ENCODE measurements at places on chromosomes 12 and 14. TPM values are rescaled to one million over a fixed set of nuclear protein-coding genes. Genes with fewer than 3 reads are reported as not detected.

- peaks cover 63% of the 10 kb centered on the region for H3K36me3 ChIP-seq
- H3K4me3 ChIP-seq = peak overlapping the region; percentile 88
- no peak for DNase-seq
- H3K27me3 ChIP-seq = peaks cover 4% of the 10 kb centered on the region
Observed at GRCh38 chr14:61749867-61750266, 12.4 kb upstream of the SNAPC1 start.

DNA sequence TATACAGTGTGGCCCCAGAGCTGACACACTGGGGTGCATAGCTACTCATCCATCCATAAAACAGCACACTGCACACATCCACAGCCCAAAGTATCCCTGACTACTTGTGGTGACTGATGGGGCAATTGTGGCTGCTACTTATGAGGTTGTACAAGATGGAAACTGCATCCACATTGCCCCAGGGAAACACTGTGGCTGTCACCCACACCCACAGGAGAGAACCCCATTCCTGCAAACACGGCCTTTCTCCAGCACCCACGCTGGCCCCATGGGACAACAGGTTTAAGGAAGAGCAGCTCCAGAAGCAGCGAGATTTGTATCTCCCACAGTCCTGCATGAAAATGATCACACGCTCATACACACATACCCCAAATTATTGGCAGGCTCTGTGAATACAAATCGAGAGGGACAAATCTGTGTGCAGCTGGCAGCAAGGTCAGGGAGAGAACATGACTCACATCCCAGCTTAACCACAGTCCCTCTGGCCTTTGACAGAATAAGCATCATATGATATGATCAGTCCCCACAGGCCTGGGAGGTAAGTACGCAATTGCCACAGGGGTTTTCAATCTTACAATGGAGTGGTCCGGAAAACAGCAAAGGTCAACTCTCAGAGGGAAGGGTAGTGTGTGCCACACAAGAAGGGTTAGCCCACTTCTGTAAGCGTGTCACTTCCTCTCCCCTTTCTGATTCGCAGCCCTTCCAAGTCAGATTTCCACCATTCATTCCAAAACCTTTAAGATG is 61.9 kb downstream of the ESR2 start:
- no peaks in the 10 kb centered on the region for H3K27me3 ChIP-seq
- H3K27ac ChIP-seq = no peak overlapping the region
- H3K4me1 ChIP-seq = peaks cover 15% of the 10 kb centered on the region
- DNase-seq = peak; percentile 20
- peaks cover 15% of the 10 kb centered on the region for H3K36me3 ChIP-seq

DNA sequence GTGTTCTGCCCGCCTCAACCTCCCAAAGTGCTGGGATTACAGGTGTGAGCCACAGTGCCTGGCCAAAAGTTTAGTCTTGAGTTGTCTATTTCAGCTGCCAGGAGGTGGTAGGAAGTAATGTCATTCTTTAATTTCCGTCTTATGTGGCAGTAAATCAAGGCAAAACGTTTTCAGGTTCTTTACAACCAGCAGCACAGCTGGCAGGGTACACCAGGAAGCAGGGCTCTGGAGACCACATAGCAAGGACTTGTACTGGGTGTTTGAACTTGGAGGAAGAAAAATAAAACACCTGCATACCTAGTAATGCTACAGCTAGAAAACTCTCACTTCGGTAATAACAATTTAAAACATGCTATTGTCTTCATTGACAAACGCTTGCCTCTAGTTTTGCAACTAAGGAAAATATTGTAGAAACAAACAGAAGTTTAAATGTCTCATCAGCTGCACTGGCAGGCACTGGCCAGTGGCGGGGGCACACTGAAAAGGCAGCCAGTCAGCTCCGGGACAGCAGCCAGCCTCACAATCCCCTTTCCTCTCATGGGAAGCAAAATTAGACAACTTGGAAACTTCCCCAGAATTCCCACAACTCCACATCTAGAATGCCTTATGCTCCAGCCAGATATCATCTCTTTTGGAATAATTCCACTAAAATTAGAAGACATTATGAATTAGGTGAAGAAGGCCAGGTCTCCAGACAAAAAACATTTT is 72.2 kb downstream of the CLIP1 start:
- H3K4me3 ChIP-seq = no peak overlapping the region
- DNase-seq = no peak
- peaks cover 36% of the 10 kb centered on the region for H3K36me3 ChIP-seq
- peaks cover 2% of the 10 kb centered on the region for H3K4me1 ChIP-seq
- no peak overlapping the region for H3K27ac ChIP-seq

- H3K4me3 ChIP-seq = no peak overlapping the region
- no peak overlapping the region for H3K27ac ChIP-seq
- DNase-seq = no peak
- no peaks in the 10 kb centered on the region for H3K36me3 ChIP-seq
Observed at GRCh38 chr14:69531135-69531534, 43.5 kb downstream of the CCDC177 start.

The ACVRL1 gene
- not detected for total RNA-seq

DNA sequence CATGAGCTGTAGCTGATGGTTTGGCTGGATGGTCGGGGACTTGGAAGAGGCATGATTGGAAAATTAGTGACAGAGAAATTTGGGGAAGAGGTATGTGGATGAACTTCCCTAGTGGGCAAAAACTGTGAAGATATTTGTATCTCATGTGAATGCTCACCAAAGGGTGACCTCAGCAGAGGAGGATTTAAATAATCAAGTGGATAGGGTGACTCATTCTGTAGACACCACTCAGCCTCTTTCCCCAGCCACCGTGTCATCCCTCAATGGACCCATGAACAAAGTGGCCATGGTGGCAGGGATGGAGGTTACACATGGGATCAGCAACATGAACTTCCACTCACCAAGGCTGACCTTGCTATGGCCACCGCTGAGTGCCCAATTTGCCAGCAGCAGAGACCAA is 60.8 kb upstream of the KRAS start:
- H3K4me1 ChIP-seq = no peaks in the 10 kb centered on the region
- H3K36me3 ChIP-seq = no peaks in the 10 kb centered on the region
- H3K27ac ChIP-seq = no peak overlapping the region
- H3K4me3 ChIP-seq = no peak overlapping the region
- H3K27me3 ChIP-seq = peaks cover 6% of the 10 kb centered on the region
- DNase-seq = no peak

GRCh38 chr14:61435563-61436337 is 114.4 kb downstream of the PRKCH start:
- no peaks in the 10 kb centered on the region for H3K27me3 ChIP-seq
- DNase-seq = no peak
- H3K4me3 ChIP-seq = no peak overlapping the region
- H3K36me3 ChIP-seq = peaks cover 48% of the 10 kb centered on the region

DNA sequence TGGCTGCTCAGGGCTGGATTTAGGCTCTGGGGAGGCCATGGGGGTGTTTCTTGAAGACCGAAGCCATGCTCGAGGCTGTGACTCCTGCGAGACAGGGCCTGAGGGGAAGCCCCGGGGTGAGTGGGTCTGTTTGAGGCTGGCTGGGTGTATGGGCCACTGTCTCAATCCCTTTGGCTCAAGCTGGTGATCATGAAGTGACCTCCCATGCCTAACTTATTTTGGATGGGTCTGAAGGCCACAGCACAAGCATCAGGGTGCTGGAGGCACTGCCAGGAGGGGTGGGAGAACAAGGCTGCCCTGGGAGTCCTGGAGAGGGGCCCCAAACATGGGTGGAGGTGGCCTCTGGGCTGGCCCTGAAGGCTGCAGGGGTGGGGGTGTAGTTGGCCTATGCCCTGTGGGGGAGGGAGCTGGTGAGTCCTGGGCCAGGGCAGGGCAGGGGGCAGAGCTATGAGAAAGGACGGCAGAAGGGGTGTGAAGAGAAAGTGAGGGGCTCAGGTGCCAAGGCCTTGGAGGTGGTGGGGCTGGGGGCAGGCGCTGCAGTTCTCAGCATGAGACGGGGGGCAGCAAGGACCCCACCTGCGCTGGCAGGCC is 100.9 kb downstream of the KIF26A start:
- no peaks in the 10 kb centered on the region for H3K4me1 ChIP-seq
- no peak overlapping the region for H3K4me3 ChIP-seq
- no peak overlapping the region for H3K27ac ChIP-seq
- no peak for DNase-seq
- no peaks in the 10 kb centered on the region for H3K36me3 ChIP-seq

GRCh38 chr12:24363177-24363754 is 413.8 kb upstream of the SOX5 start:
- no peak overlapping the region for H3K27ac ChIP-seq
- H3K27me3 ChIP-seq = no peaks in the 10 kb centered on the region
- DNase-seq = no peak
- H3K4me3 ChIP-seq = no peak overlapping the region
- H3K36me3 ChIP-seq = no peaks in the 10 kb centered on the region

- H3K27ac ChIP-seq = no peak overlapping the region
- no peaks in the 10 kb centered on the region for H3K4me1 ChIP-seq
- H3K27me3 ChIP-seq = no peaks in the 10 kb centered on the region
- H3K36me3 ChIP-seq = no peaks in the 10 kb centered on the region
- H3K4me3 ChIP-seq = no peak overlapping the region
- DNase-seq = no peak
Observed at GRCh38 chr12:100248886-100249285, 18.0 kb downstream of the DEPDC4 start.

GRCh38 chr12:85394065-85394464 is 114.0 kb downstream of the ALX1 start:
- no peaks in the 10 kb centered on the region for H3K36me3 ChIP-seq
- H3K4me3 ChIP-seq = no peak overlapping the region
- no peak for DNase-seq
- H3K27me3 ChIP-seq = no peaks in the 10 kb centered on the region

Data from activated CD4-positive, alpha-beta memory T cell treated with anti-CD3 and anti-CD28 coated beads, Interleukin-2, amount 10 ng/mL, durations not matched to agents 7 days and 5 days (primary cell).